ENCODE measurements at places on chromosomes 11 and 22.
A peak's percentile ranks its signal among the peaks of the same experiment; 100 is the strongest.

DNA sequence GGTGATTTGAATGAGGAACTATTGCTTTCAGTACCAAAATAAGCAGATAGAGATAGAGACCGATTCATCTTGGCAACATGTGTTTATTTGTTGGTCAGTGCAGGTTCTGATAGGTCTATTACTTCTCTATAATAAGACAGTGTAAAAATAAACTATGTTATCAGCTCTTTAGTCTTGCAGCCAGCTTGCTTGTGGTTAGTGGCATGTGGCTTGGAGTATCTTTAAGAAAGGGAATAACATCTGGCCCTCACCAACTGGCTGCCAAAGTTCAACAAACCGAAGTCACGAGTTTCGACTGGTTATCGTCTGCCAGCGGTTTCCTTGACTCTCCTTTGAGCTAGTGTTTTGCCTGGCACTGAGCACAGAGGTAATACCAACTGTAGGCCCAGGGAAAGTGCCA, 71.8 kb downstream of the CTTN start:
- no peak for DNase-seq

DNA sequence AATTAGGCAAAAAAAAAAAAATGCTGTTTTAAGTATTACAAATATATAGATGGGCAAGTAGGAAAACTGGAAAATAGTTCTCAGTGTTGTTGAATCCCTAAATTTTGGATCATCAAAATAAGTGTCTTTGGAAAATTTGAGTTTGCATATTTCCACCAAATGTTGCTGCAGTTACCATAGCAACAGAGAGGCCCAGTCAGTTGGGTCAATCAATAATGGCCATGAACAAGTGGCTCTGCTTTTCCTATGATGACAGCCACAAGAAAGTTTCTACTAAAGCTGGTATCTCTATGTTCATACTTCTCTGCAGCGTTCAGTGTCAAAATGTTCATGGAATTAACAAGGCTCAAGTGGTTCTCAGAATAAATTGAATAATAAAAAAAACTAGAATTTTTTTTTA, 79.1 kb downstream of the SERGEF start:
- DNase-seq = no peak

- no peak for DNase-seq
These were observed 64.5 kb downstream of the C11orf91 start for GRCh38 chr11:33636104-33636503.

- no peak for DNase-seq
These were observed 70.2 kb upstream of the LMO1 start for GRCh38 chr11:8333811-8334401.

DNA sequence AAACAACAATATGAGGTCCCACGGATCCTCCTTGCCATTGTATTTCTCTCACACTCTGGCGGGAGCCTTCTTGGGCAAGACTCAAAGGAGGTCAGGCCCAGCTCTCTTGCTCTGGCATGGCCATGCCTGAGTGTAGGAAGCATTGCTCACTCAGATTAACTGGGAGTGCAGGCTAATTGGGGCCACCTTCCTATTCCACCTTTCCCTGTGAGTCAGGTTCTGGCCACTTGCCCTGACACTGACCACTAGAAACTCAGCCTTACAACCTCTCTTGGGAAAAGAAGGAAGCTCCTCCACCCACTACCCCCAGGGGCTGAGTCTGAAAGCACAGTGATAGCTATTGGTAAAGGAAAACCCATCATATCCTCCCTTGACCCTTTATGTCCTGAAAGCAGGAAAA, 121.8 kb upstream of the NTM start:
- no peak for DNase-seq

DNA sequence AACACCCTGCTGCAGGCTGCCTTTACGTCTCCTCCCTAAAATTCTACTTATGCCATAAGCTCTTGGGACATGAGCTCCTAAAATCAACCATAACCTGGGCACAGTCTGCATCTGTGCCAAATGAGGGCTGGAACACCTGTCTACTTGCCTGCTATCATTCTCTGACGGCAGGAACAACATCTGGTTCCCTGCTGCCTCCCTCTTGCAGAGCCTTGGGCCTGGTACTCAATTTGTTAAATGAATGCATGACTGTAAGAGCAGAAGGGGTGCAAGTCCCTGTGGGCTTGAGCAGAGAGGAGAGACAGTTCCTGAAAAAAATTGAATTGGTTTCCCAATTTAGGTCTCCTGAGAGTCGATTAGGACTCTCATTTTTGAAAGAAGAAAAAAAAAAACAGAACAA, 66.7 kb upstream of the CSNK2A3 start:
- DNase-seq = no peak

- no peak for DNase-seq
These were observed 213.3 kb downstream of the FAM76B start for GRCh38 chr11:95576146-95576845.

GRCh38 chr22:17695986-17696385, 57.4 kb downstream of the BCL2L13 start:
- DNase-seq = no peak

GRCh38 chr11:64339754-64340408, at the start of gene CCDC88B:
TSS of gene CCDC88B (plus strand) at chr11:64340204. CDS start at chr11:64340267, 63 bp downstream.
- peak; percentile 84 for DNase-seq

- no peak for DNase-seq
These were observed 79.9 kb downstream of the GRAMD1B start for GRCh38 chr11:123509737-123510578.

GRCh38 chr22:28574159-28574788, 105.4 kb downstream of the TTC28 start:
- DNase-seq = no peak

- no peak for DNase-seq
These were observed 121.2 kb downstream of the SIK3 start for GRCh38 chr11:116976941-116977570.

DNA sequence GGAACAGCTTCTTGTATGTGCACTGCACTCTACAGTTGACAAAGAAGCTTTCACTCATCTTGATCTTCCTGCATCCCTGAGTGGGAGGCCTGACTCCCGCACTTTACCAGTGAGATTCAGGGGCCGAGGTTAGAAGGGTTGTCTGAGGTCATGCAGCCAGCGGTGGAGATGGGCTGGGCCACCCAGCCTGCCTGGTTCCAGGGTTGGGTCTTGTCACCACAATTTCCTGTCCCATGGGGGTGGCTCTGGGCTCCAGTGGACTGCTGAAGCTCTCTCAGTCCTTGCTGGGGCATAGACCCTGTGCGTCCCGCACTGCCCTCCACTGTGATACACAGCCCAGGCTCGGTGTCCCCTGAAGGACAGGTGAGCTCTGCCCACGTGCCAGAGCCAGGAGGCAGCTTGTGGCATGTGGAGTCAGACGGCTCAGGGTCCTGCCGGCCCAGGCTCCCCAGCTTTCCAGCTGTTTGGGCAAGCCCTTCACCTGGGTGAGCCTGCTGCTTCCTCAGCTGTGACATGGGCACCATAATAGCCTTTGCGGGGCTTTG, 6.9 kb upstream of the MYO7A start:
- DNase-seq = peak; percentile 36

DNA sequence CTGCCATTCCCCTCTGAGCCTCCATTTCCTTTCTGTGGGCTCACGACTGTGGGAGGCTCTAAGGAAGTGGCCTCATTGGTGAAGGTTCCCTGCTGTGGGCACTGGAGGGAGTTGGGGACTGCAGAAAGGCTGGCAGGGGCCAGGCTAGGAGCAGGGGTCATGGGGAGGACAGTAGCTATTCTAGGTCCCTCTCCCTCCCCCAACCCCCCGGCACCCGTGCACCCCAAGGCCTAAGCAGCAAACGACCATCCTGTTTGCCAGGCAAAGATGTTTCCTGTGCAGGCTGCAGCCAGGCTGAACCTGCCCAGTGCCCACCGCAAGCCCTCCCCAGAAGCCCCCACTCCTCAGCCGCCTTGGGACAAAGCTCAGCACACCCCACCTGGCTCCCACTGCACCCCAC, 189.4 kb downstream of the MN1 start:
- DNase-seq = no peak

DNA sequence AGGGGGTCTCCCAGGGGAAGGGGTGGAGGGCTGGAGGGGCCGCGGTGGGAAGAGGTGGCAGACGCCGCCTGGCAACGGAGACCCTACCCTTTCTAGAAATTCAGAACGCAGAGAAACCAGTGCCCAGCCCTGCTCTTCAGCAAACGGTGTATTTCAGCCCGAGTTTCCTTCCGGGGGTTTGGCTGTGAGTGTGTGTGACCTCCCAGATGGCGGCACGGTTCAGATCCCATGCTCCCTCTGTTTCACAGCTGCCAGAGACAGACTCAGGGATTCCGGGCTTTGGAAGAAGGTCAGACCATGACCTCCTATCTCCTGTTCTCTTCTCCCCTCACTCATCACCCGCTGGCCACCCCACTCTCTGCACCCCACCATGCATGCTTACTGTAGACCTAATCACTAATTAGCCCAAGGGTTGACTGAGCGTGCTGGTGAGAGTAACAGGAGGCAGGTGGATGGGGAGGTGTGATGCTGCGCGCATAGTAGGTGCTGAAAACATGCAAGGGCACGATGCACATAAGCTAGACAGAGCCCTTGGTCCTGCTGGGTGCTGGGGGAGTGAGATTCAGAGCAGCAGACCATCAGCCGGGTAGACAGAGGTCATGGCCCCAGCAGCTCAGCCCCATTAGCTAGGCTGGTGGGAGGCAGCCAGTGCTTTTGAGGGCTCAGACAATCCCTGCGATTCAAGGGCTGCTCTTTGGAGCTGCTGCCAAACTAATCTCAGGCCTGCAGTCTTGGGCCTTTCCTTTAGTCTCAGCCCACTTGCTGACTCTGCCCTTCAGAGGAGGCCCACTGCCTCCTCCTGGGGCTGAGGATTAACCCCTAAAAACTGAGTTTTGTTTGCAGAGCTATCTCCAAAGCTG, 256.5 kb upstream of the CADM1 start:
- no peak for DNase-seq

GRCh38 chr11:69220561-69221051, 64.9 kb downstream of the SMIM38 start:
- DNase-seq = no peak

- no peak for DNase-seq
These were observed 609.3 kb upstream of the CCDC90B start for GRCh38 chr11:83895516-83895915.

DNA sequence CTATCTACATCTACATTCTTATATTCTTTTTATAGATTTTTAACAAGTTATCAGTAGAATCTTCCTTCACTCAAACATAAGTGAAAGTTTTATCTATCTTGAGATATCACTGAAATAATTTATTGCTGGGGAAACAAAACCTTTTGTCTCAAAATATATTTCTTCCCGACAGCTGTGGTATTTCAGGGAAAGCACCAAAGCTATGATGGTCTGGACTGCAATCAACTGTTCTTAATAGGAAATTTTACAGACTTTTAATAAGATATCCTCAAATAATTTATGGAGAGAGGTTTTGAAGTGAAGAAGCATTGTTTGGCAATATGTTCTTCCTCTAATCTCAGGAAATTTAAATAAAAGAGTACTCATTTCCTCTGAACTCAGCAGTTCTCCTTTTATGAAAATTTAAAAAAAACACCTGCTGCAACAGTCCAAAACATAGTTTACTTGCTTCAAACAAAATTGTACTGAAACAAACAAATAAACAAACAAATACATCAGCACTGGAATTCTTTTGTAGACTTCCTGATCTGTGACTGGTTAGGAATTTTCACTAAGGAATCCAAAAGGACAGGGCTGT, 33.9 kb upstream of the EIF3M start:
- no peak for DNase-seq

GRCh38 chr11:92628401-92629292, 340.8 kb upstream of the MTNR1B start:
- no peak for DNase-seq

- DNase-seq = no peak
These were observed 109.3 kb downstream of the ST3GAL4 start for GRCh38 chr11:126464796-126465195.

DNA sequence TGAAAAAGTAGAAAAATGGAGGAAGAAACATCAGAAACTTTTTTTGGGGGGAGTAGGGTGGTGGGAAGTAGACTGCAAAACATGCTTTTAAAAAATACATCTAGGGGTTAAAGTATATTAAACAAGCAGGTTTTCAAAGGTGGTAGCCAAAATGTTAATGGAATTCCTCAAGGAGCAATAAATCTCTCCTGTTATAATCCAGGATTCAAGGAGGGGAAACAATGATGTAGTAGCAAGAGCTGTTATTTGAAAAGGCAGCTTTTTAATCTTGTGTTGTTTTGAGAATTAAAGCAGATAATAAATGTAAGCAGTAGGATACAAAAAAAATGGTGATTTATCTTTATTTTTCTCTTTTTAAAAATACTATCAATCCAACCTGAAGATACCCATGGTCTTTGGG, 736.5 kb upstream of the CCDC90B start:
- no peak for DNase-seq

GRCh38 chr22:25134028-25134427, 65.6 kb upstream of the CRYBB3 start:
- no peak for DNase-seq

DNA sequence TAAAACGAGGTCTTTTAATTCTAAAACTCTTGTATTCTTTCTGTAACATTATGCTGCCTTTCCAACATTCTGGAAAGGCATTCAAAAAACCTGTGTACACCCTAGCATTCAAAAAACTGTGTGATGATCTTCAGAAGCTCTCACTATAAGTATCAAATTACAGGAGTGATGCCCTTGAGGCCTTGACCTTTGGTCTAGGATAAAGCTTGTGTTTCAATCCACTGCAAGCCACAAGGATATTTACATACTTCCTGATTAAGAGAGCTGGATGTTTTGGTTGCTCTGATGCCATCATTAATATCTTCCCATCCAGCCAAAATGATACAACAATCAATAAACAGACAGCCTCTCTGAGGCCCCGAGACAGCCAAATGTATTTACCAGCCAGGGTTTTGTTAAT, 11.9 kb downstream of the CLPB start:
- DNase-seq = no peak

GRCh38 chr11:3216027-3216525, 2.5 kb downstream of the MRGPRG start:
- DNase-seq = peak; percentile 19

- DNase-seq = no peak
These were observed 44.6 kb downstream of the FZD4 start for GRCh38 chr11:86910592-86910991.

GRCh38 chr11:64832467-64833197, 11.8 kb downstream of the CDC42BPG start:
- no peak for DNase-seq

DNA sequence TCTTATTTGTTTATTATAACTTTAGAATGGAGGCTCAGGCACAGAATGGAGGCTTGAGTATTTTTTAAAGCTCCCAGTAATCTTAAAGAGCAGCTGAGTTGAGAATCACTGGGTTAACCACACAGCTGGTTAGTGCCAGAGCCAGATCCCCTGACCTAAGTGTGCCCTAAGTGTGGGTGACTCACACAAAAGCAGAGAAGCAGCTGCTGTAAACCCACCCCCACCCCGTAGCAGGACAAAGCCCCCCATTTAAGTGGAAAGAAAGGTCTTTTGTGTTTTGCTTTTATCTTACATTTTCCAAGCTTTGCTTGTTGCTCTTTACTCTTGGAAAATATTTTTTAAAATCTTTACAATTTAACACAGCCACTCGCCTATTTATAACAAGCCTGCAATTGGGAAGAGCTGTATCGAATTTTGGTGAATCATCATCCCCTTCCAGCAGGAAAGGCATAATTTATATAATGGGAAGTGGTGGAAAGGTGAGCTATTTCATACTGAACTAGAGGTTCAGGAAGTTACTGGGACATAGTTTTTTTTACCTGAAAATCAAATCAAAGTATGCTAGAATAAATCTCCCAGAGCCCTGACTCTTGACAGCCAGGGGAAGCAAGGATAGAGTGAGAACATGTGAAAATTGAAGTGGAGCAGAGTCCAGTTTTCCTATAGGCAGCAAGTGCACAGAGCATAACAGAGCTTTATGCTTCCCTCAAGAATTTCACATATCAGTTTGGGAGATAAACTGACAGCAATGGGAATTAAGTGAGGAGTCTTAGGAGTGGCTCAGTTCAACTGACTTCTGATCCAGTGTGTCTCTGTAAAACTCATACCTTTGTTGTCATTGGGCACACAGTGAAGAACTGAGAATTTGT, 405.7 kb downstream of the AASDHPPT start:
- DNase-seq = no peak

- DNase-seq = peak; percentile 20
These were observed 20.8 kb upstream of the GAL start for GRCh38 chr11:68663482-68664010.
